Stomach (tissue), 19 donors: ENCODE measurements at places on chromosomes 1 and 21. TPM values are rescaled to one million over a fixed set of nuclear protein-coding genes. Genes with fewer than 3 reads are reported as not detected.

DNA sequence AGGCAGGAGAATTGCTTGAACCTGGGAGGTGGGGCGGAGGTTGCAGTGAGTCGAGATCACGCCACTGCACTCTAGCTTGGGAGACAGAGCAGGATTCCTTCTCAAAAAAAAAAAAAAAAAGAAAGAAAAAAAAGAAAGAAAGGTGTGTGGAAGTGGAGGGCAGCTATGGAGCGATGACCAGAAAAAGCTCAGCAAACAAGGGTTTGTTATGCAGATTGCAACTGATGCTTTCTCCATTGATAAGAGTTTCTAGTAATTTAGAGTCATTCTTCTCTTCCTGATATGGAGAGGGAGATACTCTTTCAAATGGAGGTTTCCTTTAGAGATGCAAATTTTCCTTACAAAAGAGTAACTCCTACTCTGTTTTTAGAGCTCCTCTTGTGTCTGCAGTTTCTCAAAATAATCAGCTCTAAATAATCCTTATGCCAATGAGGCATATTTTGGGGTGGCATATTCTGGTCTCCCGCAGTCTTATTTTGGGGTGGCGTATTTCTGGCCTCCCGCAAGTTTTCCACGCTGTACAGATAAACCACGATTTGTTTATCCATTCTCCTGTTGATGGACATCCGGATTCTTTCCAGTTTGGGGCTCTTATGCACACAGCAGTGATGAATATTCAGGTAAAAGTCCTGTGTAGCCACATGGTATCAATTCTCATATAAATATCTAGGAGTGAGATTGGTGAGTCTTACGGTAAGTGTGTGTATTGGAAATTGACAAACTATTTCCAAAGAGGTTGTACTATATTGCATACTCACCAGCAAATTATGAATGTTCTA, 30.7 kb upstream of the RCC2 start:
- H3K36me3 ChIP-seq, result no peaks in the 10 kb centered on the region
- no peaks in the 10 kb centered on the region for H3K27me3 ChIP-seq
- no peak for DNase-seq
- no peak overlapping the region for H3K4me3 ChIP-seq
- no peaks in the 10 kb centered on the region for H3K4me1 ChIP-seq

OR2T33 gene
- total RNA-seq, result not detected

DNA sequence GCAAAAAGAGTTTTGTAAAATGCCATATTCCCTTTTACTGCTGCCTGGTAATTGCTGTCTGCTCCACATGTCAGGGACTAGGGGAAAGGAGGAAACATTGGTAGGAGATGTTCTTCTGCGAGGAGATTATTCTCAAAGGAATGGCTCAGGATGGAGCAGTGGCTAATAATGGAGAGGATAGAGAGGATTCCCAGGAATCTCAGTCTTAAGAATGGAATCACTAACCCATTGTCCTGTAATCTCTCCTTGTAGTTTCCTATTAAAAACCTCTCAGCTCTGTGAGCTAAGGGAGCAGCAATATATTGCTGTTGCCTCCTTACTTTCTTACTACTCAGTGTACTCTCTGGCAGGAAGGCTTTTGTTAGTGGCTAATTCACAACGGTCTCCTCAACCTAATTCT, 175.4 kb downstream of the HS2ST1 start:
- no peaks in the 10 kb centered on the region for H3K4me1 ChIP-seq
- H3K27me3 ChIP-seq, result no peaks in the 10 kb centered on the region
- no peak overlapping the region for H3K27ac ChIP-seq
- no peaks in the 10 kb centered on the region for H3K36me3 ChIP-seq
- DNase-seq, result no peak
- H3K4me3 ChIP-seq, result no peak overlapping the region

CD164L2 gene
- total RNA-seq, result not detected

GRCh38 chr1:153934746-153935145, 11.8 kb downstream of the DENND4B start:
- DNase-seq, result no peak
- no peaks in the 10 kb centered on the region for H3K4me1 ChIP-seq
- no peak overlapping the region for H3K27ac ChIP-seq
- H3K27me3 ChIP-seq, result no peaks in the 10 kb centered on the region
- peaks cover 81% of the 10 kb centered on the region for H3K36me3 ChIP-seq

GRCh38 chr21:45372732-45373355, 32.1 kb upstream of the COL18A1 start:
- no peak overlapping the region for H3K27ac ChIP-seq
- H3K27me3 ChIP-seq, result peaks cover 33% of the 10 kb centered on the region
- H3K4me1 ChIP-seq, result no peaks in the 10 kb centered on the region
- no peaks in the 10 kb centered on the region for H3K36me3 ChIP-seq
- no peak overlapping the region for H3K4me3 ChIP-seq

- H3K27me3 ChIP-seq, result no peaks in the 10 kb centered on the region
- H3K4me3 ChIP-seq, result no peak overlapping the region
- peak overlapping the region; percentile 68 for H3K27ac ChIP-seq
- H3K4me1 ChIP-seq, result peaks cover 8% of the 10 kb centered on the region
- H3K36me3 ChIP-seq, result no peaks in the 10 kb centered on the region
These were observed 22.1 kb upstream of the EFNA1 start for GRCh38 chr1:155105604-155106011.

CCDC185 gene
- not detected for total RNA-seq
